Upper lobe of left lung (tissue), 6 donors: ENCODE measurements at places on chromosomes 5 and 9. TPM values are rescaled to one million over a fixed set of nuclear protein-coding genes. Genes with fewer than 3 reads are reported as not detected.

DNA sequence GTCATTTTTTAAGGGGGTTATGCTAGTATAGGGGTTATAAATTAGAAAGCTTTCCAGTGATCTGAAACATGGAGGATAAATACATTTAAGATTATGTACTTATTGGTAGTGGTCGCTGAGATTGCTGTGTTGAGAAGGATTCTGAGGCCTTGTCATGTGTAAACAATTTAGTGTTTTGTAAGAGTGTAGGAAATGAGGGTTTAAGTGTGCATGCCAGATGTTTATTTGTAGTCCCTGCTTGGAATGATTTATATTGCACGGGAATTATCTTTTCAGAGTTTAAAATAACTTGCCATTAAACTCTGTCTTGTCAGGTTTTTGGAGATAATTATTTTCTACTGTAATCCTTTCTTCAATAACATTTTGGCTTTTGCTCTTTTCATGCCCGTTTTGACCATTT, 19.4 kb downstream of the ZNF618 start:
- no peak for DNase-seq

DNA sequence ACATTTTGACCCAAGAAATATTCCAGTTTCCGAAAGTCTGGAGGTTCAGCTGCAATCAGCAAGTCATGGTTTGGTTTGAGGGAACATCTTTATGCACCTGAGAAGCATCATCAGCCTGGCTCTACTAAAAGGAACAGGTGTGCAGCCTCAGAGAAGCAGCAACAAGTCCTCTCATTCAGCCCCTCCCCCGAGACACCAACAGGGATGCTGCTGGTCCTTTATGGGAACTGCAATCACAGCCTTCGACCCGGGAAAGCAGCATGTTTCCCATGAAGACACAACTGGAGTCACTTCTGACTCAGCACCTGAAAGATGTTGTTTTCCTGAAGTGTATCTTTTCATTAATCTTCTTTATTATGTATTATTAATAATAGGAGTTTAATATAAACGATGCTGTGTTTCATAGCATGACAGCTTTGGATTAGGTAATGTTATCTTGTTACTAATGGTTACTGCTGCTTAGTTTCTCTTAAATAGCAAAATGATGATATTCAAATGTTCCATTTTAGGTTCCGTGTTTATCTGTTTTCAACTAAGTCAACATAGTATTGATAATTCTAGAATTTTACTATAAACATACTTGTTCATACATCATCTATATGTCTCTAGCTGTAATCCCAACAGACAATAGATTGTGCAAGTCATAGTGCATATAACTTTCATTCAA, 15.6 kb upstream of the NREP start:
- DNase-seq, result no peak

Gene HAND1
- not detected for total RNA-seq

DNA sequence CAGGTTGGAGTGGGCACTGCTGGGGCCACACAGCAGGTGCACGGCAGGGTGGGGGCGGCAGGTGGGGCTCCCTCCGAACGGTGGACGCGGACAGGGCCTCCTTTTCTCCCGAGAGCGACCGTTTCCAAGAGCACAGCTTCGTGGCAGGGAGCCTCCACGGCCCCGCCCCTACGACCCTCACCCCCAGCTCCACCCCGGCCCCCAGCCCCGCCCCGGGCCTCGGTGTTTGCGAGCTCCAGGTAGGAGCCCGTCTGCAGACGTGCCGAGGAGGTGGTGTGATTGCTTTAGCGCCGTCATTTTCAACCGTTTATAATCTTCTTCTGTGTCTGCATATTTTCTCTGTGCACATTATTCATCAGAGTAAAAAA, 8.8 kb downstream of the GRIN1 start:
- peak; percentile 74 for DNase-seq

- no peak for DNase-seq
Measured at GRCh38 chr5:148075529-148075928, 11.7 kb downstream of the SPINK5 start.

GRCh38 chr5:125634216-125634835, 788.9 kb upstream of the GRAMD2B start:
- DNase-seq, result no peak

Gene BTNL8
- total RNA-seq, result 2.9 TPM

Gene ANKRD33B
- 3.1 TPM for total RNA-seq

DNA sequence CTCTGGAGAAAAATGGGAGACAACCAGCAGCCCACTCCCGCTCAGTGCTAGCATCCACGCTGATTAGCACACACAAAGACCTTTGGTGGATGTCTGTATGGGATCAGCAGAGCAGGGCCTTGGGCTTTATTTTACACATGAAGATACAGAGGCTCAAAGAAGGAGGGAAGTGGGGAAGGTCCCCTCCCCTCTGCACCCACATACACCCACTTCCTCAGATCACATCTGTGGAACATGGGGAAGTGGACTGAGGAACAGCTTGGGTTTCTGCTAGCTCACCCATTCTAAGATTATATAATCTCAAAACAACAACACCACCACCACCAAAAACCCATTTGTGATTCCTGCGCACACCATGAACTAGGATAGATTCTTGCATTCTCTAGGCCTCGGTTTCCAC, 14.0 kb downstream of the GGTA1 start:
- peak; percentile 55 for DNase-seq

DNA sequence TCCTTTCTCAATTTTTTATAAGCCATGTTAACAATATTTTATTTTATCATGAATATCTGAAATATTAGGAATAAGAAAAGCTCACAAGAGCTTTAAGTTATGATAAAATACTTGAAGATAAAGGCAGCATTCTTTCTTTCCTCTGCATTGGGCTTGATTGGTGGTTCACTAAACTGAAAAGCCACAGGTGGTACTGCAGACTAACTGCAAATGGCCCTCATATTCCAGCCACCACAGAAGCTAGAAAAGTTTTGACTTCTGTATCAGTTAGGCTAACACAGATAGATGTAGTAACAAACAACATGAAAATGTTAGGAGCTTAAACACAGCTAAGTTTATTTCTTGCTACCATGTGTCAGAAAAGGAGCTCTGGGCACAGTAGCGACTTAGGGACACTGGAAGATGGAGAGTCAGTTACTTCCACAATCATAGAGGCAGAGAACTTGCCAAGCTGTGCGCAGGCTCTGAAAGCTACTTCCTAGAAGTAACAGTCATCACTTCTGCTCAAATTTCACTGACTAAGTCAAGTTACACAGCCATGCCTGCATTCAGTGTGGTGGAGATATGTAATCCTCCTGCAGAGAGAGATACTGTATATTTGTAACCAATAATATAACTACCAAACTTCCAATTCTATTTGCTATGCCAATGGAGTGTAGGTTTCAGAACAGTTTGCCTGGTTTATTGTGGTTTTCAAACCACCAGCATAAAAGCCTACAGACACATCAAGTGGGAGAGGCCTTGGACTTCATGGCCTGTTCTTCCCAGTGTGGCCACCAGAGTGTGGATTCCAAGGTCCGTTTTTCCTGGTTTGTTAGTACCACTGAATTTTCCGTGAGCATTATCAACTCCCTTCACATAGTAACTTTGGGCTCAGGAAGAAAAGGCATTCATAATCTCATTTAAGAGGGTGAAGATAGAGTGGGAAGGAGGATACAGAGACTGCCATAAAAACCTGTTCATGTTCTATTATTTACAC, 268.3 kb downstream of the PJA2 start:
- DNase-seq, result no peak

Gene GZMA
- 4.1 TPM for total RNA-seq

Gene F2RL2
- total RNA-seq, result 0.46 TPM

DNA sequence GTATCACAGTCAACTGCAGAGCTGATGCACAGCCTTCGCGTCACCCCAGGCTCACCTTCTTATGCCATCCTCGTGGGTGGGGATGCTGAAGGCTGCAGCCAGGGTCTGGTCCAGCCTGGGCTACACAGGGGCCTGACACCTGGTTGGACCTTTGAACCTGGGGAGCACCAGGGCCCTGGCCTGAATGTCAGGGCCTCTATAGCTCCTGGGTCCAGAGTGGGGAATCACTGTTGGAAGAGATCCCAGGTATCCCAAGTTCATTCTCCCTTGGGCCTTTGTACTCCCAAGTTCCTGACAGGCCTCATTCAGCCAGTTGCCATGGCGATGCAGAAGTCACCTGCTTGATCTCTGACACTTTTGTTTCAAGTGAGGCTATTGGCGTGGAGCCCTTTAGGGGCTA, 43.8 kb downstream of the ZNF618 start:
- peak; percentile 13 for DNase-seq

Gene CYSRT1
- 0.20 TPM for total RNA-seq

DNA sequence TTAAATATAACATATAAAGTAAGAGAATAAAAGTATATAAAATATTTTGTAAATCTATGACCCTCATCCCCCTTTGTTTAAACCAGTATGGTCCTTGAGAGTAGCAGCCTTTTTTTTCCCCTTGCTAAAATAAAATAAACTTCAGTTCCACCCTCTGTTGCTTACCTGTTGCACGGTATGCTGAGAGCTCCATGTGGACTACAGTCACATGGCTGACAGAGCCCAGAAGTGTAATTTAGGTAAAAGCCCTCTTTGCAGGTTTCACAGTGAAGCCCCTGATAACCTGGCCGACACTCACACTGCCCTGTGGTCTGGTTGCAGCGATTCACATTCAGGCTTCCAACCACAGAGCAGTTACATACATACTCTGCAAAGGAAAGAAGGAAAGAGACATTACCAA, 55.1 kb downstream of the MEGF9 start:
- DNase-seq, result no peak

Gene HAVCR2
- 27.0 TPM for total RNA-seq

DNA sequence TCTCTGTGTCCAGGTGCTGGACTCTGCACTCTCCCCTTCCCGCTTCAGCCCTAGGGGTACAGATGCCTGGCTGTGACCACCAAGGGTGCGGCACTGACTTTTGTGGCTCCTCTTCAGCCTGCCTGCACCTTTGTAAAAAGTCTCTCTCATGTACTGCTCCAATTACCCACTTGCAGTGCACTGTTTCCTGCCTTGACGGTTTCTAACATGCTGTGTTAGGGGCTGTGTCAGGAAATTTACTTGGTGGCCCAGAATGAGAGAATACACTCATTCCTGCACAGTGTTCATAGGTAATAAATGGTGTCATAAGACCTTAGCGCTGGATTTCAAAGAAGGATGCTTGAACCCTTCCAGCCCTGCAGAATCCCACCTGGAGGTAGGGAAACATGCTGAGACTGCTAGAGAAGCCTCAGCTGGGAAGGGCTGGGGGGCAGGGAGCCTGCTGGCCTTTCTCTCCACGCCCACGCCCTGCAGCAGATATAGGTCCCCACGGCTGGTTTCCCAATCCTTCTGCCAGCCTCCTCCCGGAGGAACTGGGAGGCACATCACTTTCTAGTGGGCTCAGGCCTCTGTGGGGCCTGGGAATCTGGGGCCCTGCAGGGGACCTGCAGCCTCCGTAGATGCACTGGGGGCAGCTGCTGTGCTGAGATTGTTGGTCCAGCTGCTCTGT, 17.6 kb upstream of the HRH2 start:
- DNase-seq, result no peak

Gene FGF1
- total RNA-seq, result 0.76 TPM

GRCh38 chr9:109329638-109330258, 8.9 kb upstream of the EPB41L4B start:
- no peak for DNase-seq

DNA sequence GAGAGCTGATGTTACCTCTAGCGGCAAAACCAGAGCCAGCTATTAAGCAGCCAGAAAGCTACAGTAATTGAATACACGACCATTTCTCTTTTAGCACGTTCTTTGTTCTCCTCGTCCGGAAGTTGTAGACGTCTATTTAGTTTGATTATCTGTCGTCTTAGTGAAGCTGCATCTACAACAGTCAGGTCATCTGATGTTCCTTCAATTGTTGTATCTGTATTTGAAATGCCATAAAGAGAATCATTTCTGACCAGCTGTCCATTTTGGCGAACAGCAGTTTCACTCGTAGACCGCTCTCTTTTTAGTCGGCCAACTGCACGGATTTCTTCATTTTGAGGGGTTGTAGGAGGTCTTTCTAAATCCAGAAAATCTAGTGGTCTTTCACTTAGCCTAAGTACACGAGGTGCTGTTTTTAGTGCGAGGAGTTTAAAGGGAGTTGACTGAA, 12.6 kb downstream of the PDE6A start:
- no peak for DNase-seq

- DNase-seq, result no peak
Measured at GRCh38 chr5:153670101-153670500, 179.6 kb downstream of the GRIA1 start.

Gene WDR38
- 4.1 TPM for total RNA-seq

Gene MELK
- 4.0 TPM for total RNA-seq

DNA sequence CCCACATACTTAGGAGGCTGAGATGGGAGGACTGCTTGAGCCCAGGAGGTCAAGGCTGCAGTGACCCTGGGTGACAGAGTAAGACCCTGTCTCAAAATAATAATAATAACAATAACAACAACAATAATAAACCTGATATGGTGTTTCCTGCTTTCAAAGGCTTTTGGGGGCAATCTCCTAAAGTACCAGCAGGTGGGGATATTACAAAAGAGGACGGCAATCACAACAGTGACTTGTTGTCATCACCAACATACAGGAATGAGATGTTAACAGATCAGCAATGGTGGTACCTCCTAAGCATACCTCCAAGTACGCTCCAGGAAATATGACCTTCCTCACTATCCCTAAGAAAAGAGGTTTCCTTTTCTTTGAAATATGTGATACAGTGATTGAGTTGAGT, 91.1 kb upstream of the RNF180 start:
- no peak for DNase-seq

DNA sequence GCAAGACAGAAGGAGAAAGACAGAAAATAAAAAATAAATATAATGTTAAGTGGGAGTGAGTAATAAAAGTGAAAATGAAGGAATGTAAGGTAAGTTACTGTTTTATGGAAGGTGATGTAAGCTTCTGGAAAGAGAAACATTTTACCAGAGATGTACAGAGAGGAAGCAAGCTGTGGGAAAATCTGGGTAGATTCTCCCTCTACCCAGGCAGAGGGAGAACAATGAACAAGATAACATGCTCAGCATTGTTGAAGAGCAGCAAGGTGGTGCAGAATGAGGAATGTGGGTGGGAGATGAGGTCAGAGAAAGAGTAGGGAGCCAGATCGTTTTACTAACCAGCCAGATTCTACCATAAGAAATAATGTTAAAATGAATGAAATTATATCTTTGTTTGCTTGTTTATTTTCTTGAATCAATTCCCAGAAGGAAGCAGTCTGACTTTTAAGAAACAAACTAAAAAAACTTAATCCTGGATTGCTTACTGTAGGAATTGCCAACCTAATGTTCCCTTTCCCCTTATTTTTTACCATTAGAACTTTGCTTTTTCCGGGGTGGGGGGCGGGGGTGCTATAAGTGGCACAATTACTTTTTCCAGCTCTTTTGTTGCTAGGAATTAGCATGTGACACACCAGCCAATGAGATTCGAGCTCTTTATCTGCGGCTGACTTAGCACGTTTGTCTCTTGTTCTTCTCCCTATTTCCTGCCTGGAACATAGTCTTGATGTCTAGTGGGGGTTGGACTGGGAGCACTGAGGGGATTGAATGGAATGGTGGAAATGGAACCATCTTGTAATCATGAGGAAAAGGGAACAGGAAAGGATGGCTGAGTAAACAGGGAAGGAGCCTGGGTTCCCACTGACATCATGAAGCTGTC, 356.7 kb downstream of the TMEM167A start:
- DNase-seq, result no peak
